Lung (tissue), 17 donors: ENCODE measurements at places on chromosomes 3 and 15.

DNA sequence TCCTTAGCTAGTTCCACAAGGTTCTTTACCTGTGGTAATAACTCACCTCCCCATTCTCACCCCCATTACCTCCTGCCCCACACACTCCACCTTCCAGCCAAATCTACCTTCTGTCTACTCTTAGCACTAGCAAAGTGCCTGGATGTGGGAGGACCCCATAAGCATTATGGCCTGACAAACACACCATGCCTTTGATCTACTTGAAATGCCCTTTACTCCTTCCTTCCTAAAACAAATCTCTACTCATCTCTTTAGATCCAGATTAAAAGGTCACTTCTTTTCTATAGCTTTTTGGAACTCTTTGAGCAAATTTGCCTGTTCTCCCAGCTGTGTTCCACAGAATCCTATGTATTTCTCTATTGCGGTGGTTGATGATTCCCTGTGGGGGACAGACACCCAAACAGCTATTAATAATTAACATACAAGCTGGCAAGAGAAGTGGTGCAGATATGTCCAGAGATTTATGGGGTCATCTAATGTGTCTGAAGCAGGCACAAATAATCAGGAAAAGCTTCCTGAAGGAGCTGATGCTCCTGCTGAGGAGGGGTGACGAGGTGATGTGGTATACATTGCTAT is 34.0 kb downstream of the DGKG start:
- no peak for DNase-seq

- DNase-seq: no peak
Measured at GRCh38 chr15:94174399-94174802, 57.0 kb upstream of the MCTP2 start.

DNA sequence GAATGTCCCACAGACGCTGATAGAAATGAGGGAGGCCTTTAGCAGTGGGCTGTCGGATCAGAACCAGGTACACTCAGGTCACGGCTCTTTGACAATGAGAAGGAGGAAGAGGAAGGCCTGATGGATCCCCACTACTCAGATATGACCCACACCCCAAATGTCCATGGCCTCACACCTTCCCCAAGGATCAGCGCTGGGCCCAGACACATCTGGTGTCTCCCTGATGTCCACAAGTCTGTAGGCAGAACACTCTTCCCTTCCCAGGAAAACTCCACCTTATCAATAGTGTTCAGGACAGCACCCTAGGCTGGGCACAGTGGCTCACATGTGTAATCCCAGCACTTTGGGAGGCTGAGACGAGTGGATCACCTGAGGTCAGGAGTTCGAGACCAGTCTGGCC is 33.3 kb upstream of the SFMBT1 start:
- DNase-seq: no peak

DNA sequence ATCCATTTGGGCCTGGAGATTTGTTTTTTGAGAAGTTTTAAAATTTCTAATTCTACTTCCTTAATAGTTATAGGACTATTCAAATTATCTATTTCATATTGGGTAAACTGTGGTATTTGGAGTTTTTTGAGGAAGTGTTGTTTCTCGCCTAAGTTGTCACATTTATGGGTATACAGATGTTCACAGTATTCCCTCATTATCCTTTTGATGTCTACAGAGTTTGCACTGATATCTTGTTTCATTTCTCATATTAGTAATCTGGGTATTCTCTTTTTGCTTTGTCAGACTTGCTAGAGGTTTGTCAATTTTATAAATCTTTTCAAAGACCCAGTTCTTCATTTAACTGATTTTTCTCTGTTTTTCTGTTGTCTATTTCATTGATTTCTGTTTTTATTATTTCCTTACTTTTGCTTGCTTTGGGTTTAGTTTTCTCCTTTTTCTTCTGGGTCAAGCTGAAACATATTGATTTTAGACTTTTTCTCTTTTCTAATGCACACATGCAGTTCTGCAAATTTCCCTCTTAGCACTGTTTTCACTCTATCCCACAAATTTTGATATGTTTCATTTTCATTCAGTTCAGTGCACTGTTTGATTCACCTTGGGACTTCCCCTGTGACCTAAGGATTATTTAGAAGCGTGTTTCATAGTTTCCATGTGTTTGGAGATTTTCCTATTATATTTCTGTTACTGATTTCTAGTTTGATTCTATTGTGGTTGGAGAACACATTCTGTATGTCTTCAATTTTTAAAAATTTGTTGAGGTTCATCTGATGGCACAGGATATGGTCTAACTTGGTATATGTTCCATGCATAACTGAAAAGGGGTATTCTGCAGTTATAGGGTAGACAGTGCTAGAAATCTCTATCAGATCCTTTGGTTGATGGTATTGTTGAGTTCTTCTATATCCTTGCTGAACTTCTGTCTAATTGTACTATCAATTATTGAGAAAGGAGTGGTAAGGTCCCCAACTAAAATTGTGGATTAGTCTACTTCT is 79.6 kb downstream of the SUMF1 start:
- no peak for DNase-seq

DNA sequence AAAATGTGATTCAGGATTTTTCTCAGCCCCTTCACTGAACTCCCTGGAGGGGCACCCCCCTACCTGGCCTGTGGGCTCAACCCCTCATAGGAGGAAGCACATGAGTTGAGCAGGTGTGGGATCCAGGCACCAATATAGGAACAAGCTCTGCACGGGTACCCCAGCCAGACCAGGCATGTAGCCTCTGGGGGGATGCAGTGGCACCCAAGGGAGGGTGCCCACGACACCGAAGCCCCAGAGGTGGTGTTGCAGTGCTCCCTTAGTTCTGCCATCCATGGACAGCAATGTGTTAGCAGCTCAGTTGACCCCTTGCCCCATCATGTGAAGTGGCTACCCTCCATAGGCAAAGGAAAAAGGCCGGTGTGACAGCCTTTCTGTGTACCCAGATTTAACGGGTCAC is 30.9 kb upstream of the BCHE start:
- no peak for DNase-seq

DNA sequence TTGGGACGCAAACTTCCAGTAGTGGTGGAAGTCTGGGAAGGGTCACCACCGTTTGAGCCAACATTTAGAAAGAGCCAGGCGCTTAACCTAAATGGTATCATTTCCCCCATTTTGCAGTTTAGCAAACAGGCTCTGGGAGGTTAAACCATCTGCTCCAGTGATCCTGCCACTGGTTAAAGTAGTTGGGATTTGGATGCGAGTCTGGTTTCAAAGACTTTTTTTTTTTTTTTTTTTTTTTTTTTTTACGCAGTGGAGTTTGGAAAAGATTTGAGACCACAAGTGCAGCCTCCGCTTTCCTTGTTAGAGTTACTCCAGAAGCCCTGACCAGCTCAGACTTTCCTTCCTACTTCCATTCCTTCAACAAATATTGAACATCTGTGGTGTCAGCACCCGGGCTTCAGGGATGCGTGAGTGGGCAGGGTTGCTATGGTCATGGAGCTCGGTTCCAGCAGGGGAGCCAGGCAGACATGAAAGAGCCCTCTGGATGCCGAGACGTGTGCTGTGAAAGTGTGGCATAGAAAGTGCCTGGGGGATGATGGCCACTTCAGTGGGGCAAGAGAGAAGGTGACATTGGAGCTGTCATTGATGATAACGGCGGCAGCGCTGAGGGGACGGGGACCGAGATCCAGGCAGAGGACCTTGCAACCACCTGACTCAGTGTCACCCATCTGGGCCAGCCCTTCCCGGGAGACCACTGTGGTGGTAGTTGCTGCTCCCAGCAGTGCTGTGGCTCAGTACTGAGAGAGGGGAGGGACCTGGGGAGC is 1.1 kb upstream of the RNU6-1 start:
- DNase-seq: peak; percentile 79

- no peak for DNase-seq
Measured at GRCh38 chr3:32442766-32443165, 51.1 kb downstream of the CMTM7 start.

GRCh38 chr15:77440378-77440999 is 19.8 kb downstream of the HMG20A start:
- peak; percentile 47 for DNase-seq

- DNase-seq: no peak
Measured at GRCh38 chr3:151839313-151839631, 25.4 kb downstream of the AADAC start.

DNA sequence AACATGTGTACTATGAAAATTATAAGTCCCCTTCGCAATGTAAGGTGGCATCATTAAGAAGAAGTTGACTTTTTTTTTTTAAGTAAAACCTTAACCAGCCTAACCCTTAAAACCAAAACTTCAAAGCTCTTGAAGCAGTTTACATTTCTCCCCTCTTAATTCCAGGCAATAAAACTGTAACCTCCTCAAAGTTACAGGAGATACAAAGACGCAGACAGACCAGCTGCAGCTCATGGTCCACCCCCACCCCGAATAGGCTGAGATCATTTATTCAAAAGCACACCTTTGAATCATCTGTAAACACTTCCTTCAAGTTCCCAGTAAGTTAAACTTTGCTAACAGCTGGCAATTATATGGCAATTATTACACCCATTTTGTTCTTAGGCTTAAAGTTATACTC is 414.5 kb downstream of the ERC2 start:
- no peak for DNase-seq

DNA sequence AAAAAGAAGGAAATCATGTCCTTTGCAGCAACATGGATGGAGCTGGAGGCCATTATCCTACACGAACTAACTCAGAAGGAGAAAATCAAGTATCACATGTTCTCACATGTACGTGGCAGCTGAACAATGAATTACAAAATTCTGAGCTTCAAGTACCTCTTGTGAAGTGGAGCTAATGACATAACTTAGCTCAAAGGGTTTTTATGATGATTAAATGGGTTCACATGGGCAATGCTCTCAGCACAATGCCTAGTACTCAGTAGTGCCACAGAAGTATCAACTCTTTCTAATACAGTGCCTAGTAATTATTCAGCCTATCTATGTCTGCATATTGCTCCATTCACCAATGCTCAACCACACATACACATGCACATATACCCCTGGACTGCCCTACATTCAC is 407.5 kb upstream of the WNT5A start:
- DNase-seq: no peak

DNA sequence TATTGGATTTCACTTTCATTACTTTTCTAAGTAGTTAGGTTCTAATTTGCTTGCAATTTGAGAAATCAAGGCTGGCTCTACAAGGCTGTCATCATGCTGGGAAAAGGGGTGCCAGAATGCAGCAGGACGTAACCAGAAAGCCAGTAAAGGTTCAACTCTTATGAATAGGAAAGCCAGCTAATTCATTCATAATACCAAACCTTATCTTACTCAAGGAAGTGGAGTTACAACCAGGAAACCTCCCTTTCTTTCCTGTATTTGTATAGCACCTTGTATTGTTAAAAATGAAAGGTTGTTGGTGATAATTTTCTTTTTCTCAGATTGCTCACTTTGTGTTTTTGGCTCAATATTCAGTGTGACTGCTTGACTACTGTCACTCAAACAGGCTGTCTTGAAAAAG is 109.4 kb downstream of the FILIP1L start:
- DNase-seq: no peak

- peak; percentile 40 for DNase-seq
Measured at GRCh38 chr3:192957441-192958021, 39.9 kb upstream of the MB21D2 start.

DNA sequence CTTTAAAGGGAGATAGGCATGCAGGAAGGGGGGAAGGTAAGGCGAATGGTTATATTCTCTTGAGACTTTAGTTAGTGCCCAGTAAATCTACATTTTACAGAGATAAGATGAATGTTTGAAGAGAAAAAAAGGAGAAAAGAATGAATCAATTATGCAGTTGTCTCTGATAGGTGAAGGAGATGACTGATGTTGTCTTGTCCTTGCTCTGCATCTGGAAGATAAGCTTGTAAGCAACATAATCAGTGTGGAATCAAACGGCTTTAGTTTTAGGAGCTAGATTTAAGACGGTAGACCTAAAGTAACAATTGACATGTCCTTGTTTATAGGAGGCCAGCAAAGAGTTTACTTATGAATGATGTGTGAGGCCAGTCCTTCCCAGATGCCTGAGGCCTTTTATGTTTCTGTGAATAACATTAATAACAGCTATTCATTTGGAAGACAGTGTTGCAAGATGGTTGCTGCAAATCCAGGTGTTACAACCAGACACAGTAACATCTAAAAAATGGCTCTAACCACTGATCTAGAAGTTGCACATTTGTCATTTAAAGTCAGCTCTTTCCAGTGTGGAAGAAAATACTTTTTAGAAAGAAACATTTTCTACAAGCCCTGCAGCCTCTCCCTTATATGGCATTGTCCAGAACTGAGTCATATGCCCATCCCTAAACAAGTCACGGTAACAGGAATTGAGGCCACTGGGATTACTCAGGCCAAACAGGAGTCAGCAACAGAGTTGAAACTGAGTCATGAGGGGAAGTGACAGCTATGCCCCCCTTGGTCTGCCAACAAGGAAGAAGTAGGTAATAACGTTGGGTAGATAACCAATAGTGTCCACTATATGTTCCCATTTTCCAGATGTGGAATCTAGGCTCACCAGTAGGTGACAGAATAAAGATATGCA is 77.5 kb upstream of the FBN1 start:
- DNase-seq: no peak

DNA sequence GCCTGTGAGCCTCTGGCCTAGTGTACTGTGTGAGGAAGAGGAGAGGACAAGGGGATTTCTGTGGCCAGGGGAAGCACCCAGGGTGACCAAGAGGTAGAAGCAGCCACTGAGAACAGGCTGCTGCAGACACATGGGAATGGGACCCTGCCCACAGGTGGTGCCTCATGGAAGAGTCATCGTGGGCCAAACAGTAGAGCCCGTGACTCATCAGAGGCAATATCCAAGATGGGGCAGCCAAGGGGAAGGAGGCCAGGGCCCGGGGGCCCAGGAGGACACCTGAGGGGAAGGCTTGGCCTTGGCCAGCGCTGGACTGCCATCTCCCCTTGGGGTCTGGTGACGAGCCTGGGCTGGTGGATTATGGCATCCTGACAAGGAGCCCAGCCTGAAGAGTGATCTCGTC is 275.0 kb upstream of the LYSMD4 start:
- DNase-seq: no peak

- DNase-seq: no peak
Measured at GRCh38 chr15:85036716-85037115, 55.1 kb downstream of the PDE8A start.
